Immature natural killer cell (primary cell): ENCODE measurements at places on chromosomes 2 and 18. TPM values are rescaled to one million over a fixed set of nuclear protein-coding genes. Genes with fewer than 3 reads are reported as not detected.

Gene LYG2
- not detected for polyA plus RNA-seq

Gene AKAIN1
- not detected for polyA plus RNA-seq

Gene CNRIP1
- not detected for polyA plus RNA-seq

Gene MAB21L4
- not detected for polyA plus RNA-seq

Gene MOGAT1
- not detected for polyA plus RNA-seq

Gene PID1
- polyA plus RNA-seq: 2.8 TPM

Gene SOX11
- polyA plus RNA-seq: not detected

GRCh38 chr2:68880213-68880612 lies 9.0 kb upstream of the BMP10 start:
- H3K4me1 ChIP-seq: no peaks in the 10 kb centered on the region
- H3K27ac ChIP-seq: no peak overlapping the region
- peaks cover 13% of the 10 kb centered on the region for H3K27me3 ChIP-seq
- H3K36me3 ChIP-seq: no peaks in the 10 kb centered on the region

DNA sequence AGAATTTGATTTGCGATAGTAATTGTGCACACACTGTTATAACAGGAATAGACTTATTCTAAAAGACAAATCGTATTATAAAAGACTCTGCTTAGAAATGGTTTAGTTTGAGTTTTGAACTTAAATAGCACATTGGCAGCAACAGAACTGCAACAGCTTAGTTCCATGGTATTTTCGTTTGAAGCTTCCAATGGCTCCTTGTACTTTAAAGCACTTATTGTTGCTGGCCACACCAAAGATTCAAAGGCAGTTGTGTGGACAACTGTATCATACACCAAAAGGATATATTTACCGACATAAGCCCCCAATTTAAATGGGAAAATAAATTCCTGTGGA lies 627 bp downstream of the WIPF1 start:
- H3K4me1 ChIP-seq: peaks cover 66% of the 10 kb centered on the region
- DNase-seq: no peak
- peak overlapping the region; percentile 91 for H3K27ac ChIP-seq

GRCh38 chr2:11182951-11183350 lies 27.7 kb downstream of the SLC66A3 start:
- H3K27me3 ChIP-seq: no peaks in the 10 kb centered on the region
- no peak overlapping the region for H3K4me3 ChIP-seq
- H3K4me1 ChIP-seq: no peaks in the 10 kb centered on the region

DNA sequence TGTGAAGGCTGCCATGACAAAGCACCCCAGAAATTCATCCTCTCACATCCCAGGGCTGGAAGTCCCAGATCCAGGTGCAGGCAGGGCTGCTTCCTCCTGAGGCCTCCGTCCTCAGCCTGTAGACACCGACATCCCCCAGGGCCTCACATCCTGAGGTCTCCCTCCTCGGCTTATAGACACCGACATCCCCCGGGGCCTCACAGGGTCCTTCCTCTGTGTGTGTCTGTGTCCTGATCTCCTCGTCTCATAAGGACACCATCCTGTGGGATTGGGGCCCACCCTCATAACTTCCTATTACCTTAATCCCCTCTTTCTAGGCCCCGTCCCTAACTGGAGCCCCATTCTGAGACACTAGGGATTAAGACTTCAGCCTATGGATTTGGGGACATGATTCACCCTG lies 92.0 kb upstream of the SNTG2 start:
- DNase-seq: no peak
- H3K4me1 ChIP-seq: peaks cover 27% of the 10 kb centered on the region
- no peak overlapping the region for H3K27ac ChIP-seq
- H3K4me3 ChIP-seq: no peak overlapping the region

DNA sequence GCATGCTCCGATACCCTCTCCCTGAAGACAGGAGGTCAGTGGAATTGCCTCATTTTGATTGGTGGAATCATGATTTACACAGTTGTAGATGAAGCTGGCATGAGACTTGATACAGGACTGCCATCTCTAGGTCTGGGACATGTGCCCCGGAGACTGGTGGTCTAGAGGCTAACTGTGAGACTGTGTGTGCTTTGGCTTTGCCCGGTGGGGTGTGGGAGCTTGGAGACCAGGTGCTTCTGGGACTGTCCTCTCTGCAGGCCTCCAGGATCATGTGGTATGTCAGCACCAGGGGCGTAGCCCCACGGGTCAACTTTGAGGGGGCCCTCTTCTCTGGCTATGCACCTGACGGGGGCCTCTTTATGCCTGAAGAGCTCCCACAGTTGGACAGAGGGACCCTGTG lies 2.7 kb downstream of the THNSL2 start:
- no peak overlapping the region for H3K4me3 ChIP-seq
- H3K36me3 ChIP-seq: no peaks in the 10 kb centered on the region
- H3K4me1 ChIP-seq: peaks cover 6% of the 10 kb centered on the region
- no peak for DNase-seq
- no peak overlapping the region for H3K27ac ChIP-seq
- H3K27me3 ChIP-seq: peaks cover 10% of the 10 kb centered on the region

- H3K4me1 ChIP-seq: peaks cover 13% of the 10 kb centered on the region
- no peaks in the 10 kb centered on the region for H3K36me3 ChIP-seq
- H3K27me3 ChIP-seq: peaks cover 8% of the 10 kb centered on the region
- no peak for DNase-seq
- H3K4me3 ChIP-seq: no peak overlapping the region
These were observed 49.3 kb upstream of the PROKR1 start for GRCh38 chr2:68594041-68594440.

DNA sequence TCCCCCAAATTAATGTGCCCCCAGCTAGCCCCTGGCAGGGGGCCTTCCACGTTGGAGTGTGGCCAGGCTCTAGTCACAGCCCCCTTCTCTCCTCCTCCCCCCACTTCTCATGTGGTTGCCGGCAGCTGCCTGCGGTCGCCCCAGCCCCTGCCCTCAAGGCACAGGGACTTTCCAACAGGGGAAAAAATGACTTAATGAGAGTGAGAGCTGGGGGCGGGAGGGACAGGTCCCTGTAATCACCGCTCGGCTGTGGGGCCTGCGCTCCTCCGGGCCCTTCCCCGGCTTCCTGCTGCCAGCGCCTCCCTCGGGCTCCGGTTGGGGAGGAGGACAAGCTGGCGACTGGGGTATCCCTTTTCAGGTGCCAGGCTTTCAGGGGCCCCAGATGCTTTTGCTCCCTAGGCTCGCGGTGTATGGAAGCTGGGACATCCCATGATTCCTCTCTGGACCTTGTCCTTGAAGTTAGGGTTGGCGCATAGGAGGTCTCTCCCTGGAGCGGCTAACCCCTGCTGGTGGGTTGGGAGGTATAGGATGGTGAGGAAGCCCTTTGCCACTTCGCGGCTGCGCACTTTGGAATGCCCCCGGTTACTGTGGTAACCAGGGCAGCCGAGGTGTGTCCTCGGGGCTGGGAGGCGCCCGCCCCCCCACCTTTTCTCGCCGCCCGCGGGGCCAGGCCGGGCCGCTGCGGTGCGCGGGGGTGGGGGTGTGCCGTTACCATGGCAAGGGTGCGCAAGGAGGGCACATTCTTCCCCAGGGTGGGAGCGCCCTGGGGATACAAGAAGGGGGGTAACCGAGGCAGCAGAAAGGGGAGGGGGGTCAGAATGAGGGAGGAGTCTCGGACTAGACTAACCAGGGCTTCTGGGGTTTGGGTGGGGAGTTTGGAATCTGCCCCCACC lies 16.1 kb downstream of the WNT10A start:
- peak overlapping the region; percentile 76 for H3K4me3 ChIP-seq
- H3K4me1 ChIP-seq: peaks cover 56% of the 10 kb centered on the region
- DNase-seq: peak; percentile 88
- H3K27me3 ChIP-seq: peaks cover 44% of the 10 kb centered on the region

- DNase-seq: no peak
- no peak overlapping the region for H3K27ac ChIP-seq
- H3K4me1 ChIP-seq: peaks cover 19% of the 10 kb centered on the region
- no peak overlapping the region for H3K4me3 ChIP-seq
These were observed 3.5 kb downstream of the EML6 start for GRCh38 chr2:54726940-54727339.

DNA sequence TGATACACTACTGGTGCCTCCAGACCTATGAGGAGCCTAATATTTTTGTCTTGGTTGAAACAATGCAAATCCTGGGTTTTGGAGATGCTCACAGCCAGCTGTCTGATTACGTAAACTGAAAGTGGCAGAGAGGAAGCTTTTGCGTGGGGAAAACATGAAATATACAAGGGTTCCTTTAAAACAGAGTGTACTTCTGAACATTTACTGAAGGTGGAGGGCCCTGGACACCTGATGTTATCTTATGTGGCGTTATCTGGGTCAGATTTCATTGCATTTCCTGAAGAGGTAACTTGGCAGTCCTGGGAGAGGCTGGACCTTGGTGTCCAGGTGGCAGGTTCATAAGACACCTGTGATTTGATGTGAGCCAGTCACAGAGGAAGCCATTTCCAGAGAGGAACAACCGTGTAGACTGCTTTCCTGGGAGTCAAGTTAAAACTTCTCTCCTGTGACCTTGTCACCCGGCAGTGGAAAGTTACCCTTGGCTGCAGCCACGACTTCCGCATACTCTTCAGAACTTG lies 105.0 kb downstream of the NEDD4L start:
- H3K4me3 ChIP-seq: no peak overlapping the region
- peaks cover 6% of the 10 kb centered on the region for H3K27me3 ChIP-seq
- DNase-seq: no peak
- no peak overlapping the region for H3K27ac ChIP-seq
- H3K4me1 ChIP-seq: no peaks in the 10 kb centered on the region

- no peaks in the 10 kb centered on the region for H3K4me1 ChIP-seq
- H3K27ac ChIP-seq: no peak overlapping the region
- no peak for DNase-seq
- H3K4me3 ChIP-seq: no peak overlapping the region
These were observed 17.7 kb upstream of the RND3 start for GRCh38 chr2:150505178-150505577.

DNA sequence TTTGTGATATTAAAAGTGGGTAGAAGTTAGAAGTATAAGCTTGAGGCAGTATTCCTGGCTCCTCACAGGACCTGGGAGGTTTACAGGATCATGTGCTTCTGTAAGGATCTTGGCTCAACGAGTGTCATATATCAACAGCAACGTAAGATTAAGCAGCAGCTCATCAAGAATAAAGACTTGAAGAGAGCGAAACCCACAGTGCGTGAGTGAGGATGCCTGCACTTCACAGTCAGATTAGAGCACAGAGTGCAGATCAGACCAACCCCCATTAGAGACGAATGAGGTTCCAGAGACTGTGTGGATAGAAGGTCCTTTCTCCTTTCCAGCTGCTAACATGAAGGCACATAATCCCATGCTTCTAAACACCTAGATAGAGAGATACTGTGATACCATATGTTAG lies 1656.7 kb upstream of the NXPH2 start:
- H3K27me3 ChIP-seq: no peaks in the 10 kb centered on the region
- H3K36me3 ChIP-seq: peaks cover 4% of the 10 kb centered on the region
- H3K4me1 ChIP-seq: no peaks in the 10 kb centered on the region
- H3K4me3 ChIP-seq: no peak overlapping the region
- no peak overlapping the region for H3K27ac ChIP-seq
- no peak for DNase-seq

DNA sequence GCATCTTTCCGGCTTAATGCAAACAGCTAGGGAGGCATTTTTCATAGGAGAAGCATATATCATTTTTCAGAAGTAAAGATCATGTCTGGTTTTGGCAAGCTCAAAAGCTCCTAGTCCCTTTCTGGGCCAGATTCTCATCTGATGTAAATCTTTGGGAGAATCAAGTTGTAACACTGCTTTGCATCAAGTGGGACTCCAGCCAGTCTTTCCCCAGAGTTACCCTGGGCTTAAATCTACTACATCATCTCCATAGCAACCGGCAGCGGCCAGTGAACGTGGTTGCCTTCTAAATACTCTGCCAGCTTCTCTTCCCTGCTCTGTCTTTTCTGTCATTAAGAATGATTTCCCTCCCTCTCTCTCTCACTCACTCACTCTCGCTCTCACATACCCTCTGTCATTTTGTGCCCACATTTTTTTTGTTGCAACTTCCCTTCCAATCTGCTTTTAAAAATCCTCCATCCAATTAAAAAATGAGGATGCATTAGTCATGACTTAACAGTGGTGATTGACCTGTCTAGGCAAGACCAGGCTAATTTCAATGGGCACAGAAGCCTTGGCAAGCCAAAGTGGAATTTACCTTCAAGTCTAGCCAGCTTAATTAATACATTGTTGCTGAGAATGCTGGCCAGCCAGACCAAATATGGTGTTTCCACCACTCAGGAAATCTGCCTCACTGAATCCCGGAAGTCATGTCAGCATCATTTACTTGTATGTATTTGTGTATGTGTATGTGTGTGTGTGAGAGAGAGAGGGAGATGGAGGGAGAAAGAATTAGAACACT lies 93.0 kb downstream of the NRP2 start:
- no peak overlapping the region for H3K27ac ChIP-seq
- no peaks in the 10 kb centered on the region for H3K4me1 ChIP-seq
- H3K4me3 ChIP-seq: no peak overlapping the region
- no peak for DNase-seq

- H3K27me3 ChIP-seq: peaks cover 2% of the 10 kb centered on the region
- H3K36me3 ChIP-seq: no peaks in the 10 kb centered on the region
- H3K27ac ChIP-seq: no peak overlapping the region
These were observed 85.0 kb upstream of the LINC00305 start for GRCh38 chr18:64233851-64234250.

GRCh38 chr18:6729247-6730091 lies at the start of gene ARHGAP28:
ARHGAP28 (plus strand) TSS chr18:6729716; CDS start chr18:6729822, 106 bp downstream.
- peak within 1 kb of the TSS; percentile 61 for H3K4me3 ChIP-seq
- H3K4me1 ChIP-seq: no peaks in the 10 kb centered on the region
- peaks cover 6% of the 10 kb centered on the region for H3K27me3 ChIP-seq
- H3K36me3 ChIP-seq: no peaks in the 10 kb centered on the region
- no peak for DNase-seq

DNA sequence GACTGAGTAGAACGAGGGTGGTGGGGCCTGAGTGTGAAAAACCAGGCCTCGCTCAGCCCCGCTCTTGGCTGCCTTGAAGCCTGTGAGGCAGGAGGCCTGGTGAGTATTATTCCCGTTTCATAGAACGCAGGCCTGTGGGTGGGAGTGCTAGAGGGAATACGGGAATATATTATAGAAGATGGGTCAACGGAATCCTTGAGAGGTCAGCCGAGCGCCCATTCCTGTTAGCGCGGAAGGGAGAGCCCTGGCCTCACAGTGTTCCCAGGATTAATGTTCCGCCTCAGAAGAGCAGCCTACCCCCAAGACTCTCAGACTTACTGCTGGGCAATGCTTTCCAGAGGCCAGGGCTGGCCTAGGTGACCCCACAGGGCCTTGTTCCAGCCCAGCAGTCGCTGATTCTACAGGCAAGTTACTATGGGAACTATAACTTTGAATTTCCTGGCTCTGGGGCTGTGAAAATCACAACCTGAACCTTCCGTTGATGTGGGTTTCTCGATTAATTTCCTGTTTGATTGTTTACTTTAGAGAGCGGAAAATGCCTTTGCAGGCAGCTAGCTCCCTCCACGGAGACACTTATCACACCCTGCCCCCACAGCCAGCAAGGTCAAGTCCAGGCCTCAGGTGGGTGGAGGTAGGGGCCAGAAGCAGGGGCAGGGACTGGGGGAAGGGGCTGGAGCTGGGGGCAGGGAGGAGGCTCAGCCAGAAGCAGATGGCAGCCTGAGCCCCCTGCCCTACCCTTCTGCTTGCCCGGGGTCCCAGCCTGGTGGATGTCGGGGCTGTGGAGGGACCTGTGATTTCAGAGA lies 108.3 kb downstream of the SMAD7 start:
- H3K36me3 ChIP-seq: no peaks in the 10 kb centered on the region
- H3K4me1 ChIP-seq: peaks cover 88% of the 10 kb centered on the region
- peak overlapping the region; percentile 94 for H3K27ac ChIP-seq
- peak overlapping the region; percentile 72 for H3K4me3 ChIP-seq
- peaks cover 7% of the 10 kb centered on the region for H3K27me3 ChIP-seq
